T-helper 1 cell (primary cell): ENCODE measurements at places on chromosomes 5 and 9.

- no peak for DNase-seq
Measured at GRCh38 chr9:120625222-120625621, 45.3 kb upstream of the CDK5RAP2 start.

DNA sequence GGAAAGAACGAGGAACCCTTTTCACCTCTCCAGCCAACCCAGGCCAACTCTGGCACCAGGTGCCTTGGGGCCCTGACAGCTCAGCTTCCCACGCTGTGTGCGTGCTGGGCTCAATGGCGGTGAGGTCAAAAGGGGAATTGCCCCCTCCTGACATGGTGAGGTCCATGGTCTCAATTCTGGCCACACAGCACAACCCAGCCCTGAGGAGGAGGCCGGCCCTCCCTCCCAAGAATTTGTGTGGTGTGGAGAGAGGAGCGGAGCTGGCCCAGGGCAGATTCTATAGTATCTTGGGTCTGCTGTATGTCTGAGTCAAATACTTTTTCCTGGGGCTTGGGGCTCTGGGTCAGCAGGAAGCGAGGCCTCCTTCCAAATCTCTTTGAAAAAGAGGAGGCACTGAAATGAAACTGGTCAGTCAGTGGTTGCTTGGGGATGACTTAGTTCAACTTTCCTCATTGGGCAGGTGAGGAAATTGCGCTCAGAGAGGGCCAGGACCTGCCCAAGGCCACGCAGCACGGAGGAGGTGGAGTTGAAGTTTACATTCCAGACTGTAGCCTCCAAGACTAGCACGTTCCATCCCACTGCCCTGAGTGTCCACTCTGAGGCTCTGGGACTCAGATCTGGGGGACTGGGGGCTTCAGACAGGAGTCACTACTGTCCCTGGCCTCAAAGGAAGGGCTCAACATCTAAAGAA is 15.6 kb downstream of the COL27A1 start:
- DNase-seq = no peak

DNA sequence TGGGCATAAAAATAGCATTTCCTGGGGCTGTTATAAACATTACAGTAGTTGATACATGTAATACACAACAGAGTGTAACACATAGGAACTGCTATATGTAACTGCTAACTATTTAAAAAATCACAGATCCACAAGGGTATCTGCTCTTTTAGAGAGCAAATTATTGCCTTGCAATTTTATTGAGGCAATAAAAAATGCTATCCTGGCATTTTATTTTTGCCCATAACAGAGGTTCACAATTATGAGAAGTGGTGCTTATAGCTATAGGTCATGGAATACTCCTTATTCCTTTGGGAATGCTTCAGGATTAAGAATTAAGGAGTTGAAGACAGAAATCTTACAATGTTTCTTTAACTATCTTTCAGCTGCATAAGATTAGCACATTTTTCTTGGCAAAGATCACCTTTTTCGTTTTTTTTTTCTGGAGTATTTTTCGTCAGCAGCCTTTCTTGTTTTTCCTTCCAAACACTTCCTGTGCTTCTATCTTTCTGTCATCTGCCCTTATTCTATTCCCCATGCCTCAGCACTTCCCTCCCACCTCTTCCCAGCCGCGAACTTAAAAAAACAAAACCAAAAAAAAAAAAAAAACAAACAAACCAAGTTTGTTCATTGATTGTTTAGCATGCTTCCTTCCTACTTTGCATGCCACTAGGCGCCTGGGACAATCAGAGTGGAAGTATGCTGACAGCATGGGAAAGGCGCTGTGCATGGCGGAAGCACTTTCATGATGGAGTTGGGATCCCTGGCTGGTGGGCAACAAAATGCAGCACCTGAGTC is 264.2 kb downstream of the MAST4 start:
- DNase-seq = no peak

DNA sequence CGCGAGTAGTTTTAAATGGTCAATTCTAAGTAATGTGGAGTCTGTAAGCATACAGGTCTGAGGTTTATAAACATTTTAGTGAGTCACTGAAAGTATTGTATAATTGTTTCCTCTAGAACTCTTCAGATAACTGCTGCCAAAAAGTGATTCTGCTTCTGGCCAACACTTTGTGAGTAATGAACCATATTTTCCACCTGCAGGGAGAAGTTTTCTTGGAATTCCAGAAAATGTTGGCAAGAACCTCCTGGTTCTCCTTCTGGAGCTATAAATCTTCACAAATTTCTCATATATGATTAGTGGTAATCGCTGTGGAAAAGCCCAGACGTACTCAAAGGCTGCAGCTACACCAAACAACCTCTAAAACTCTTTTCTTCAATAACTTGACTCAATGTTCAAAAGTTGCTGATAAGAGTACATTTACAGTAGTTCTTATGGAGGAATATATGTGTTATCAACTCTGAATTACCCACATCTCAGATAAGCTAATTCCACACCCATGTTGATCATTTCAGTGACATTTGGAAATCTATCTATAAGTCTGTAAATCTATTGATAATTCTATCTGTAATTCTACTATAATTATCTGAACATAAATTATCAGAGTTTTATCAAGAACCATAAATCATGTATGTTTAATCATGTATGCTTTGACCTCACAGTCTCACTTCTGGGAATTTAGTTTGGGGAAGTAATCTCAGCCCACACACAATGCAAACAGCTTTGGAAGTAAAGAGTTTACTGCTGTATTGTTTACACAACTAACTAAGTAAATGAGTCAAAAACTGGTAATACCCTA is 74.1 kb downstream of the FNBP1 start:
- DNase-seq = no peak

DNA sequence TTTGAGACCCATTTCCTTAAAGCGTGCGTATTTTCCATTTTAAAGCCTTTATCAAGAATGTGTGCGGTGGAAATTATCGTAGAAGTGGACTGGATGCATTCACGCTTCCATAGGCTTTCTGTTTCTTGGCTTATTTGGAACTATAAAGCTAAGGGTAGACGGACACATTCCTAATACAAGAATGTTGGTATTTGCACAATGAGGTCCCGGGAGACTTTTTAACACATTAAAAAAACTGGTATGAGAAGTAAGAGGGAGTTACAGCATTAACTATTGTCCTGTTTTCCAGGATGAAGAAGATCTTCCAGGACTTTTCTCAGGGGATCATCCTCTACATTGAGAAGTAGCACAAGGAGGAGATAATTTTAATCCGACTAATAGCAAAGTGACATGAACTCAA is 653.0 kb downstream of the MTRR start:
- DNase-seq = no peak
